Activated naive CD4-positive, alpha-beta T cell treated with anti-CD3 and anti-CD28 coated beads, Interleukin-2, amount 50 U/mL, for 72 hours (primary cell): ENCODE measurements at places on chromosomes 16 and 17.

- DNase-seq, result no peak
Measured at GRCh38 chr16:17062676-17063075, 408.1 kb downstream of the XYLT1 start.

DNA sequence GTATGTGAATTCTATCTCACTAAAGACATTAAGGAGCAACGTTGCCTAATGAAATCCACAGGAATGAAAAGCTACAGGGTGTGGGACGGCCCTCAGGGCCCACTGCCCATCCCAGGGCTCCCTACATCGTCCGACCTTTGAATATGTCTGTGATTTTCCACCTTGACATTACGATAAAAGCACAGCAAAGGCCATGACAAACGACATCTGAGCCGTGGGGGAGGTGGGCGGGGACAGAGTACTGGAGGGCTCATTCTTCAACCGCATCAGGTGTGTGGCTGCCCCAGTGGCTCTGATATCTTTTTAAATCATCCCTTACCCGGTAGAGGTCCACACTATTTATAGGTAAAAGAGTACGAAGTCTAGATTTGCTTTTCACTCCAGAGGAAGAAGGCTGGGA is 35.1 kb downstream of the LMF1 start:
- DNase-seq, result no peak

GRCh38 chr16:64754279-64754678 is 367.6 kb downstream of the CDH11 start:
- no peak for DNase-seq

DNA sequence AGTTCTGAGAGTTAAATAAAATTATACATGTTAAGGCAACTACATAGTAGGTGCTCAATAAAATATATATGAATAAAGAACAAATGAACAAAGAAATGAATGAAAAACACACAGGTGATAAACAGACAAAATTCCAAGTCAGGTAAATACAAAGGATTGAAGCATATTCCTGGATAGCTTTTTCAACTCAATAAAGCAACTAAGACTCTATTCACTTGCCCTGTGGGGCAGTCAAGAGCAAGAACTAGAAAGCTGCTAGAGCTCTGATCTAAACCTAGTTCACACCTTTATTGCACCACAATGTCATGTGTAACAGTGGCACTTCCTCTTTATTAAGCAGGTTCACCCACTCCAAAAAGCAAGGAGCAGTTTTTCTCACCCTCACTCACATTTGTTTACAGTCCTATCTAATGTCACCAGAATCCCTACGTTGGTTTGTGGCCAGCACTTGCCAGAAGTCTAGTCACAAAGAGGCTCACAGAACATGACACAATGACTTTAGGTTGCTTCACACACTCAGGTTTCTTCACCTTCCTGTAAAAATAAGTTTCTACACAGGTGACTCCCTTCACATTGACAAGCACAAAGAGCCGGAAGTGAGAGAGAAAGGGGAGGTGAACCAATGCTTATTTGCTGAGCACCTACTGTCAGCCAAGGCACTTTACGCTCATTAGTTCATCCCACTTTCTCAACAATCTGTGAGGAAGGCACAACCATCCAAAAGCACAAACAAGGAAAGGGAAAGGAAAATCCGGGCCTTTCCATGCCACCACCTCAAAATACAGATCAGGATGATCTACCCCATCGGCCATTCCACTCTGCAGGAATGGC is 70.8 kb downstream of the XPO6 start:
- DNase-seq, result peak; percentile 58

DNA sequence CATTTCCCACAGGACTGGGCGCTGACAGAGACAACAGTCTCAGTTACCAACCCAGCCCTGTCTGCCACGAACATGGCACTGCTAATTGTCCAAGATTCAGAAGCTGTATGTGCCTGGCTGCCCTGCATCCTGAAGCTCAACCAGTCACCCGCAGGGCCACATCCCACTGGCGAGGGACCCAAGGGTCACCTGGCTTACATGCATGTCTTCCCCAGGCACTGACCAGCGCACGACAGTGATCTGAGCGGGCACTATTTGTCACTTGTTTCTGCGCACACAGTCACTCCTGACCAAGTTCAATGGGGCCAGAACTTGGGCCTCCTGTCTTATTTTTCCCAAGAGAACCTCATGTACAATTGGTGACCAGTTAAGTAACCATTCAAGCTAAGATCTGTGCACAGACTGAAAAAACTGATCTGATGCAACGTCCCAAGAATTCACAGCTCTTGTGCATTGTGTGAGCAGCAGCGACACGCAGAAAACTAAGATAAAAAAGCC is 13.1 kb downstream of the USP7 start:
- no peak for DNase-seq

DNA sequence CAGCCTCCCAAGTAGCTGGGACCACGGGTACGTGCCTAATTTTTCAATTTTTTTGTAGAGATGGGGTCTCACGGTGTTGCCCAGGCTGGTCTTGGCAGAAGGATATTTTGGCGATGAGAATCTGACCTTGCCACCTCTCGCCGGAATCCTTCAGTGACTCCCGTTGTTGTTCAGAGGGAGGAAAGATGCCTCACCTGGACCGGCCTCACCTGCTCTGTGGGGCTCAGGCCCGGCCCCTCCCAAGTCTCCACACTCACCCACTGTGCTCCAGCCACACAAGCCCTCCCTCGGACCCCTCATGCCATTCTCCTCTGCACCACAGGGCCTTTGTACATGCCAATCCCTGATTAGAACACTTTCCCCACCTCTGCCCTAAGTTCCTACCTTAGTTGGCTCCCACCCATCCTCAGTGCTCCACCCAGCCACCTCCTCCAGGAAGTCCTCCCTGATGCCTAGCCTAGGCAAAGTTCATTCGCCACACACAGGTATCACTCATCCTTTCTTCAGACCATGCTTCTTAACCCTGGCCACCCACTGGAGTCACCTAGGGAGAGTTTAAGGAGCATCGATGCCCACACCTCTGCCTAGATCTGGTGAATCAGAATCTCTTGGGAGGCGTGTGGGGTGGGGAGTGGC is 136.1 kb downstream of the GSG1L start:
- no peak for DNase-seq

GRCh38 chr16:1926271-1926670 is 8.1 kb upstream of the HS3ST6 start:
- DNase-seq, result no peak
